T-helper 1 cell (primary cell): ENCODE measurements at places on chromosomes 6 and 20.

- no peak for DNase-seq
Measured at GRCh38 chr6:157814883-157815282, 8.2 kb upstream of the SNX9 start.

- no peak for DNase-seq
Measured at GRCh38 chr6:34529665-34530327, 26.3 kb downstream of the SPDEF start.

GRCh38 chr6:71446057-71446456 is 157.4 kb downstream of the OGFRL1 start:
- DNase-seq = no peak

- no peak for DNase-seq
Measured at GRCh38 chr20:62411479-62412193, 4.6 kb upstream of the CABLES2 start.

DNA sequence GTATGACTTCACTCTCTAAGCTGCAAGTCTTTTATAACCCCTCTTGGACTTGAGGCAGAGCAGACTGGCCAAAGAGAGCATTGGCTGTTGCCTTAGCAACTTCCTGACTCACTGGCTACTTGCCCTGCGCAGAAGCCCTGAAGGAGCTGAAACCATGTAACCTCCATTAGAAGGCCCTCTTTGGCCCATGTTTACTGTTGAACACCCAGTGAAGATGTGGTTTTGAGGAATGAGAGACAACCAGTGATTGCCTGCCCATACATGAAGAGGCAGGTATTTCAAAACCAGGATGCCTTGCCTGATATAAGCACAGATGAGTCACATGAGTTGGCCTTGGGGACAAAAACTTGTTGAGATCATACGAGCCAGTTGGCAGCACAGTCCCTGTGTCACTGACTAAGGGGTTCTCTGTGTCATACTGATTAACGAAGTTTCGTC is 182.5 kb downstream of the EDN1 start:
- DNase-seq = no peak

DNA sequence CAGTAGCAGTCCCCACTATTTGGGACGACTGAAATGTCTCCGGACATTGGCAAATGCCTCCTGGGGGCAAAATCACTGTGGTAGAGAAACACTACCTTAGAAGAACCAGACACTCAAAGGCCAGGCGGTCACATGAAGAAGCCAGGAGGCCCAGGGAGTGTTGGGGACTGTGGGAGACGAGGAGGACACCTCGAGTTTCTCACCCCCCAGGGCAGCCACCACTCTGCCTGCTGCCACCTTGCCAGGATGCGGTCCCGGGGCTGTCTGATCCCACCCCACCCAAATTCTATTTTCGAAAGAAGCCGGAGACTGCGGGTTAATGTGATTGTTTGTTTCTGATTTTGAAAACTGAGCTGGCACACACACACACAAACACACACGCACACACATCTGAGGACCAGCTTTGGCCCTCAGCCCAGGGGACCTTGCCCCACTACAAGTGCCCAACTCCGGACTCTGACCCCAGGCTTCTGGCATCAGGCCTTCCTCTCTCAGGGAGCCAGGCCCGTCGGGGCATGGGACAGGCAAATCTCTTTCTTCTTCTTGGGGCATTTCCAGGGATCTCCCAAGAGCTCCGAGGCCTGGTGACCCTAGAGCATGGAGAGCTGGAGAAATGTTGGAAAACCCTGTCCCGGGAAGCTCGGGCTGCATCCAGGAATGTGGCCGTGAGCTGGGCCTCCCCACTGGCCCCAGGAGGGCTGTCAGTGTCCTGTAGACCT is 187.5 kb upstream of the PMEPA1 start:
- DNase-seq = no peak

- DNase-seq = no peak
Measured at GRCh38 chr6:136189104-136189503, 61.0 kb downstream of the MTFR2 start.

DNA sequence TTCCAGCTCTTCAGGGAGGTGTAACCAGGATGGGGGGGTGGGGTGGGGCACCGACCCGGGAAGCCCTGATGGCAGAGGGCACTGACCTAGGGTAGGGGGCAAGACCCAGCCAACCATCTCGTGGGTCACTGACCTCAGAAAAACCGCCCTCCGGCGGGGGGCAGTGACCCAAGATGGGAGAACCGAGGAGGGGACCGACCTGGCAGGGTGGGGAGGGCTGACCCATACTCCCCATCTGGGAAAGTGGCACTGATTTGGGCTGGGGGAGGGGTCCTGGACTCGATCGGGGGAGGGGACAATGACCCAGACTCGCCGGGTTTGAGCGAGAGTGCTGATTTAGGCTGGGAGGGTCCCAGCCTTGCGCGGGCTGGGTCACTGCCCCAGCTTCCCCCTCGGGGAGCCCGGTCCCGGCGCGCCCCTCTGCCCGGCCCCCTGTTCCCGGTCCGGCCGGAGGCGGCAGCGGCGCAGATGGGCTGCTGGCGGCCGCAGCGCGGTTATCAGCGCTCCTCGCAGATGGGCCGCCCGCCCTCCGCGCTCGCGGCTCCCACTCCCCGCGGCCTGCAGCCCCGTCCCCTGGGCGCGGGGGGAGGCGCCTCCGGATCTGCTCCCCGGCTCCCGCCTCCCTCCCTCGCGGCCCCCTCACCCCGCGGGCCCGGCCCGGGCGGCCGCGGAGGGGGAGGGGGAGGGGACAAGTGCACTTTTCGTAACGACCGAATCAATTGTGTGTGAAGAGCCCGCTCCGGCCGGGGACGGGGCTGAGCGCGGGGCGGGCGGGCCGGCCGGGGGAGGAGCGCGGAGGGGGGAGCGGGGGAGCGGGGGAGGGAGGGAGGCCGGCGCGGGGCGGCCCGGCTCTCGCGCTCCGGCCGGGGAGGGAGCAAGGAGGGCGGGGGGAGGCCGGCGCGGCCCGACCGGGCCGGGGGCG is 2.2 kb downstream of the NOL4L start:
- DNase-seq = no peak

DNA sequence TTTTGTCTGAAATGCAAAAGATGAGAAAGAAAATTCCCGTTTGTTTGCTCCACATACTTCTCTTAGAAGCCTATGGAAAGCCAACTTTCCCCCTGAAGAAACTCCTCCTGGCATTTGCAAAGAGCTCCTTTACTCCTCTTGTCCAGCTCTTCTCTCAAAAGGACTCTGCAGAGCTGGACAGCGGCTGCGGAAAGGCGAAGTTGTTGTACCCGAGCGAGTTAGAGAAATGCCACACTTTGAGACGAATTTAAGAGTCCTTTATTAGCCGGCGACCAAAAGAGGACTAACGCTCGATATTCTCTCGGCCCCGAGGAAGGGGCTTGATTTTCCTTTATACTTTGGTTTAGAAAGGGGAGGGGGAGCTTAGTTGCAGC is 157.8 kb downstream of the TRIM27 start:
- DNase-seq = no peak

DNA sequence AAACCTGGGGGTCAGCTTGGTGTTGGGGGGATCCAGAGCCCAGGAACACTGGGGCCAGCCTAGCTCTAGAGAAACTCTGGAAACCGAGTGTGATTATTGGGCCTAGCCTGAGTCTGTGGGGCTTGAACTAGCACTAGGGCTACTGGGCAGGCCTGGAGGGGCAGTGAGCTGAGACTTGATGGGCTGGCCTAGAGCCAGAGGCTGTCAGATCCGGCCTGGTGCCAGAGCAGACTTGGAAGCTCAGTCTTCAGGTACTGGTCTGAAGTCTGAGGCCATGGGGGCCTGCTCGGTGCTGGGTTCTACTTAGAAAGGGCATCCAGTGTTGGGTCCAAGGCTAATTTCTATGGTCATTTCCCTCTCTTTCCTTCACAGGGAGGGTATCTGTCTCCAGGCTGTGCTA is 2.7 kb downstream of the DEFB112 start:
- no peak for DNase-seq

DNA sequence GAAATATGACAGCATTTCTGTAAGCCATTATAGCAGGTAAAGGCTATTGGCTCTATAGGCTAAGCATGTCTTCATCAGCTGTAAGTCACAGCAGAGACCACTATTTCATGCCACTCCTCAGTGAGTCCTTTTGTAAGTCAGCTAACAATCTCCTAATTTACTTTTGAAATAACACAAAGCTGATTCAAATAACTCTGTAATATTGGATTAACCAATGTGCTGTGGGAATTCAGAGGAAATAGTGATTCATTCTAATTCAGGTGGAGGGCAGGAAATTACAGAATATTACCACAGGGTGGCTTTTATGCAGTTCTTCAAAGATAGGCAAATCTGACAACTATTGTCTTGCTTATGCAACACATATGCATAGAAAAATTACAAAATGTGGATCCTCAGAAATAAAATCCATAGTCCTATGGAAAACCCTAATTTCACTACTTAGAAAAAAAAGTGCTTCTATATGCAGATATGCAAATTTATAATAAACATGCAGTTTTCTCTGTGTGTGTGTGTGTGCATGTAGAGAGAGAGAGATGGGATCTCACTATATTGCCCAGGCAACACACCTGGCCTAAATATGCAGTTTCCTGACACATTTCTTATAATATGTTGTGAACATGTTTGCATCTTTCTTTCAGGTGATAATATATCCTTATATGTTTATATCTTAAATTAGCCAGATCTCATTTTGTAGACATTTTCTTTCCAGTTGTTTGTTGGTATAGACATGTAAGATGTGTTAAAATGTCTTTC is 4.8 kb upstream of the SMIM28 start:
- DNase-seq = no peak

GRCh38 chr6:150456466-150456865 is 87.7 kb downstream of the IYD start:
- DNase-seq = no peak
